ENCODE measurements at places on chromosomes 4 and X. TPM values are rescaled to one million over a fixed set of nuclear protein-coding genes. Genes with fewer than 3 reads are reported as not detected.

DNA sequence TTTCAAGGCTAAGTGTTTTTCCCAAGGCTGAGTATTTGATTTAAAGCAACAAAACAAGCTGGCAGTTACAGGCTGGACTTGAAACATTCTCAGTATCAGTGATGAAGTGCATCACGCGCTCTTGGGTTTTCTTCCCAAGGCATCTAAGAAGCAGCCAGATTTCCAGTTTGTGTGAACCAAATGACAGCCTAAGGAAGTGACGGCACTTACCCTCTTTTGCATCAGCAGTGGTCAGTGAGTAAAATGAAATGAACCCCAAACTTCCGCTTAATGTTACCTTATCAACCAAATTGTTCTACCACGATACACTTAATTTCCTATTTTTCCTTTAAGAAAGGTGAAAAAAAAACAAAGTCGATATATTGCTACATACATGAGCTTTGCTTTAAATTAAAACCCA, 15.8 kb upstream of the GYPE start:
- DNase-seq, result no peak

DNA sequence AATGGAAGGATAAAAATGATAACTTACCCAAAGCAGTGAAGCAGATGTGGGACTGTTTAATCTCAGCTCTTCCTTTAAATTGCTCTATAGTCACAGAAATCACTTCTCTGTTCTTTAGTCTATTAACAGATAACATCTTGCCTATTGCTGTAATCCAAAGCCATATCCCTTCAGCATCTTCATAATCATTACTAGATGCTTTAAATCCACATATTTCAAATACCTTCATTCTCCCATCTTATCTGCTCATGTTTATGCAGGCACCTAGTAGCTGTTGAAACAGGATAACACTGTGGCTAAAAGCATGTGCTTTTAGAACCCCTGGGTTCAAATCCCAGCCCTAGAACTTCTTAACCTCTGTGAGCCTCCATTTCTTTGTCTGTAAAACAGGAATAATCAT, 209.9 kb downstream of the RELL1 start:
- DNase-seq, result no peak

DNA sequence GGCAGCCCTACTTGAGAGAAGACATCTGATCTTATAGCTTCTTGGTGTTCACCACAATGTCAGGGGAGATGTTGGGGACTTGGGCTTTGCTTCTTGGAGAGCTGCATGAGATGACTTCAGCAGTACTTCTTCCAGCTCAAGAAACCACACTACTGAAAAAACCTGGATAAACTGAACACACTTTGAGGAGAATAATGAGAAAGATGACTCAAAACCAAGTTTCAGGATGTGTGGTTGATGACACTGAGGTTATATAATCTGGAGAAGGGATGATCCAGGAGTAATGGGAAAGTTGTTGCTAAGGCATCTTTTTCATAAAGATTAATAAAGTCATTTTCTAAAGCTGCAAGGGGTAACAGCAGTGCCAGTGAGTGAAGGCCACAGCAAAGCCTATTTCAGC, 58.4 kb upstream of the PNPLA4 start:
- no peak for DNase-seq

The ETNPPL gene
- not detected for total RNA-seq

GRCh38 chrX:153684467-153685155, 3.1 kb upstream of the SLC6A8 start:
- DNase-seq, result no peak

DNA sequence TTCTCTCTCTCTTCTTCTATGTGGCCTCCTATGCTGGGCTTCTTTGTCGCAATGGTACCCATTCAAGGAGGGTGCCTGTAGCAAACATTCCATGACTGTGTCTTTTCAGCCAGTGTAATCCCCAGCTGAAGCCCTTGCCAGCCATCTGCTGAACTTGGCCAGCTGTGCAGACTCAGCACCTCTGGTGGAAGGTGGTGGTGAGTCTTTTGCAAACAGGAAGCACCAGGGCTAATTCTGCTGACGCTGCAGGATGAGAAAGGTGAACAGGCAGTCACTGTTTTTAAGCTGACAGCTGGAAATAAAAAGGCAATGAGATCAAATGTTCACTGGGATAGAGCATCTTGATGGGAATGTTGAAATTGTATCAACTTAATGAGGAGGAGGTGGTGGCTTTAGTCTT, 298.7 kb upstream of the CLNK start:
- no peak for DNase-seq

The TACC3 gene
- total RNA-seq, result 1.2 TPM

All from myocyte (in vitro differentiated cells).